ENCODE measurements at places on chromosomes 5 and 9.
A peak's percentile ranks its signal among the peaks of the same experiment; 100 is the strongest.

DNA sequence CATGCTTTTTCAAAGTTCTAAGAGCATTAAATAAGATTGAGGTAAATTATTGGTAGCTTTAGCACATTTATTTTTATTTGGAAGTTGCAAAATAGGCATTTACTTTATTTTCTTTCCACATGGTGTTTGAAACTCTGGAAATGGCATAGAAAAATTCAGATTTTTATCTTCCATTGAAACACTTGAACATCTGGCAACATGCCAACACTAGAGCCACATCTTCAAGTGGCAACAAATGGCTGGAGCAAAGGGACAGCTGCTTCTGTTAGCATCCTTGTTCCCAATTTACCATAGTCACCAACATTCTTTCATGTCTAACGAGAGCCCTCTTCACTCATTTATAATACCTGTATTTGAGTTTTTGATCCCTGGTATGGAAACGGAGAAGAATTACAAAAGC lies 539.9 kb downstream of the ZNF608 start:
- no peak for DNase-seq

DNA sequence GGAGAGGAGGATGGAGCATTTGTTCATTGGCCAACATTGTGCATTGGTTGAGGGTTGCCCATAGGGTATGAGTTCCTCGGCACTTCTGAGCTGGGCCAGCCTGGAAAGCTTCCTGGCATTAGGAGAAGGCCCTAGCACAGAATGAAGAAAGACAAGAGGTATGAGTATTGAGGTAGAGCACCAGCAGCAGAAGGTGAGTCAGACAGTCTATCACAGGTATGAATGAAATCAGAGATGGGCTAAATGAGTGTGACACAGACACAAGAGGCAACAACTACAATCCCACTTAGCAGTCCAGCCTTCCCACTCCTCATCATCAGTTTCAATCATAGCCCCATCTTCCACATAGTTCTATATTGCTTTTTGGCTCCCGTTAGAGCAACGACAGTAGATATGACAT lies 25.4 kb upstream of the TGFBR1 start:
- DNase-seq: no peak

DNA sequence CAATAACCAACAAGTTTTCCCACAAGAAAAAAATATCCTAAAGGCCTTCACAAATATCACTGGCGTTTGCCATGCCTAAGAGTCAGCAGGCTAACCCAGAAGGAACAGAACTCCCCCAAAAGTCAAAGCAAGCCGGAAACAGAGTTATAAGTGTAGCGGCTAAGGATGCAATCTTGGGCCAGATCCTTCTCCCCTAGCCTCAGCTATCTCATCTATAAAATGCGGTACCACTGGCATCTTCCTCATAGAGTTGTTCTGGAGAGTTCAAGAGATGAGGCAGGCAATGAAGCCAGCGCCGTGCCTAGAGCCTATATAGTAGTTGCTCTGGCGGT lies 632 bp downstream of the DPM2 start:
- no peak for DNase-seq

- no peak for DNase-seq
Observed at GRCh38 chr9:122055701-122056100, 37.4 kb downstream of the TTLL11 start.

DNA sequence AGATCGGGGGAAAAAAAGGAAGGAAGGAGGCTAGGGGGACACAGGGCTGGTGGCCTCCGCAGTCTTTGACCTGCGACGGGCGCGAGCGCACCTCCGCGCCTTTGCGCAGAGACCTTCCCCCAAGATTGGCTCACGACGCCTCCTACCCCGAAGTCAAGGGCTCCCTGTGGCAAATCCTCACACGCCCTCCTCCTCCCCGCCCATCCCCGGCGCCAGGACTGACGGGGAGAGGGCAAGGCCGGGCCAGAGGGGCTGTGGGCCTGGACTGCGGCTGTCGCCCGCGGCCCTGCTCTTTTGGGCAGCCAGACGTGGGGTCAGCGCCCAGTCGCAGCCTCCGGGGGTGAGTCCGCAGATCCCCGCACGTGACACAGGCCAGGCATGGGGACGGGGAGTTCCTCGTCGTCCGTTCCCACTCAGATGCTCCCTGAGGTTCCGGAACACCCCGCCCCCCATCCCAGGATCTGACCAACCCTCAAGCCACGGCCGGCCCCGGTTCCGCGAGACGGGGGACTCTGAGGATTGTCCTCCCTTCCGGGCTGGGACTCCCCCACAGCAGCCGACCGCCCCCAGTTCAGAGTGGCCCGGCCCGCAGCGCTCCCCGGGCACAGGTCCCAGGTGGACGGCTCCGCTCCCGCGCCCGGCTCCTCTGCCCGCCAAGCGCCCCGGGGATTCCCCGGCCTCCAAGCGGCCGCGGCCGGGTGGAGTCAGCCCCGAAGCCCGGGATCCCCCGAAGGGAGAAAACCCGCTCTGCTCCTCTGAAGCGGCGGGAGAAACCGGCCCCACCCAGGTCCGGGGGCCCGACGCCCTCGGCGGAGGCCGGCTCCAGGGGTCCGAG lies 543 bp upstream of the ANKRD33B start:
- no peak for DNase-seq

- DNase-seq: no peak
Observed at GRCh38 chr5:68217047-68217355, 1.4 kb downstream of the PIK3R1 start.

GRCh38 chr9:115517335-115518075 lies 399.5 kb upstream of the TNC start:
- DNase-seq: no peak

DNA sequence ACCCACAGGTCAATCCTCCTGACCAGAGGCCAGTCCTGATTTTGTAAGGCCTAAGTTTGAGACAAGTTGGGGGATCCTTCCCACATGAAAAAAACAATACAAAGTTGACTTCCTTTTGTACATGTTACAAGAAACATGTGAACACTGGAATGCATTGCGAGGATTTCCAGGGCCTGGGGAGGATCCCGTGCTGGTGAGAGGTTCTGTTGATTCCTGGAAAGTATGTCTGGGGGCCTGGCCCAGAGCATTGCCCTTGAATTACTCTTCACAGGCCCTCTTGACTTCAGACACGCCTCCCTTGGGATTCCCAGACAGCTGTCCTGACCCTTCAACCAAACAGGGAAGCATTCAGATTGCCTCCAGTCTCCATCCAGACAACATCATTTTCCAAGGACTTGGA lies 234.2 kb upstream of the IRX2 start:
- DNase-seq: no peak

DNA sequence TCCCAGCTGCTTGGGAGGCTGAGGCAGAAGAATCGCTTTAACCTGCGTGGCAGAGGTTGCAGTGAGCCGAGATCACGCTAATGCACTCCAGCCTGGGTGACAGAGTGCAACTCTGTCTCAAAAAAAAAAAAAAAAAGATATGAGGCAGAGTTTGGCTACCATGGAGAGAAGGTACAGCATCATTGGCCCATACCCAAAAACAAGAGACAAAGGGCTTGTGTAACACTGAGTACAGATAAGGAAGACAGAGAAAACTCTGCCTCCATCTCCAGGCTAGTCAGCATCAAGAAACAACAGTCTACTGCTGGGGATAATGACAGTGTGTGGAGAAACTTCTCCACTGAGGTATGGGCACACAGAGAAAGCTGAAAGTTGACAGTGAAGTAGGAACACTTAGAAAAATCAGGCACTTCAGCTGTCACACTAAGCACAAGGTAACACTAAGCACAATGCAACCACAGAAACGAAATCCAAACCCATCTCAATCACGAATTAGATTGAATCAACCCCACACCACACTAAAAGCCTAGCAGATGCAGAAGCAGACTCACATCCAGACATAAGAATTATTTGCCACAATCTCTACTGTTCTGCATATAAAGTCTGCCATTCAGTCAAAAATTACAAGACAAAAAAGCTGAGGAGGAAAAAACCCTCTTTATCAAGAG lies 10.5 kb downstream of the PJA2 start:
- DNase-seq: no peak

GRCh38 chr9:37923796-37924427 lies 20.0 kb upstream of the SLC25A51 start:
- no peak for DNase-seq

DNA sequence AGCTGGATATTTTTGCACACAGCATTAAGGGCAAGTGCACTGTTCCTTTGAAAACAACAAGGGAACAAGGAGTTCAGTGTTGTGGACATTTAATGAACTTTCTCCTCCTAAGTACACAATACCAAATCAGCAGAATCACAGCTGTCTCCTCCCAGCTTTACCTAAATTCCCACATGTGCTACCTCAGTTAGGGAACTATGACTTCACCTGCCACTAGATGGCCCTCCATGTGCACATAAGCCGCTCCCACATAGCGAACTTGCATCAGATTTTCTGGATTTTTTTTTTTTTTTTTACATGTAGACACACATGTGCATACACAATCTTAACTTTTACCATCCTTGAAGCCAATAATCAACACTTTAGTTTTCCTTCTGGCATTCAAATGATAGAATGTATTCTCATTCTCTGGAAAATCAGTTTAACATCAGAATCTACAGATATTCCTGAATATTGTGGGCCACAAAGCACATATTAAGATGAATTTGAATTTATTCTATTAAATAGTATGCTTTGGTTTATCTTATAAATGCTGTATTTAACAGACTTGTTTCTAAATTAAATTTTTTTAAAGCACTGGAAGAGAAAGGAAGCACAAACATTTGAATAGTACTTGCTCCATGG lies 123.6 kb downstream of the PALM2AKAP2 start:
- DNase-seq: peak; percentile 62

DNA sequence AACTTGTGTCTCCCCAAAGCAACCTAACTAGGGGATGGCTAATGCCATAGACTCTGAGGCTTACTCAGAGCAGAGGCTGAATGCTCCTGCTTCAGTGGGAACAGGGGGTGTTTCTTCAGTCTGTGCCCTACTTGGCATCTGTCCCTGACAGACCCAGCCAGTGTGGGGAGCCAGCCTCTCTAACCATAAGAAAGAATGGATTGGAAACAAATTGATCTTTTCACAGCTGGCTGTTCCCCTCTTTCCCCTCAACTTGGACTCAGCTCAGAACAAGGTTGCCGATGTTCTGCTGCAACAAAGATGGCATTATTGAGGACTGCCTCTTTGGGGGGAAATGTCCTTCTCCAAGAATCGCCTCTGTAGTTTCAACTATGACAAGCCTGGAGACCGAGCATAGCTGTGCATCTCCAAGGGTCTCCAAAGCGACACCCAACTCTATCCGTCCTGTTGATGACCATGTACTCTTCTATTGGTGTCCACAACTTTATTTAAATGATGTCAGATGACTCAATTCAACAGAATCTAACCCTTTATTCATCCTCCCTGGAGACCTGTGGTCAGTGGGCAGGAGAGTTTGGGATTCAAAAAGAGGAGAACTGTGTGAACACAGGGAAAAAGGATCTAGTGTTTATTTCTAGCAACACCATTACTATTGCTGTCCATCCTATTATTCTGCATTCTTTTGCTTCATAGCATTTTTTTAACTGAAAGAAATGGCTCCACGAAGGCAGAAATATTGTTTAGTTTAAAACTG lies 24.7 kb upstream of the TNC start:
- no peak for DNase-seq

- DNase-seq: no peak
Observed at GRCh38 chr5:5788793-5789192, 366.3 kb downstream of the ICE1 start.

GRCh38 chr9:93712896-93713295 lies 136.5 kb downstream of the PHF2 start:
- DNase-seq: no peak

- no peak for DNase-seq
Observed at GRCh38 chr9:125377584-125378250, 116.1 kb downstream of the GAPVD1 start.

DNA sequence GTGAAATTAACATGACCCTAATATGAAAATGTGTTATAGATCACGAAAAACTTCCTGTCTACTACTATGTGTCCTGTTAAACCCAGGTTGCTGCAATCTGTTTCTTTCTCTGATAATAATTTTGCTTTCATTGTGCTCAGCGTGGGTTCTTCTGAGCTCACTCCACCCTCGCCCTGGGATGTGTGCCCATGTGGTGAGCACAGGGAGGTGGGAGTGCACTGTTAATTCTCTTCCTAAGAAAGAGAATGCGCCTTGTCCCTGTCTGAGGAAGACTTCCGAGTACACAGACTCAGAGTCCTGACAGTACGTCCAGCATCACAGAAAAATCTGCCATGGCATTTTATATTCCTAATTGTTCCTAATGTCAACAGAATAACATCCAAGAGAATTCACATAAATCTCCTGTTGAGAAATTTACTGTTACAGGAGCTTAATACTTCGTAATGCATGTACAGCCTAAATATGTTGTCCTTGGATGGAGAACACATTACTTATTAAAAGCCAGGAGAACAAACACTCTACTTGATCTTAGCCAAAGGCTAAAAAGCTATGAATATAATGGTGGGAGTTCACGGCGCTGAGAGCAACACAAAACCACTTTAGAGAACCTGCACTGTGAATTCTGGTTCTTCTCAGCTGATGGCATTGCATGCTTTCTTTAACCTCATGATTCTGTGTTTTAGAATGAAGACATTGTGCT lies 102.6 kb downstream of the PDE4D start:
- DNase-seq: no peak

DNA sequence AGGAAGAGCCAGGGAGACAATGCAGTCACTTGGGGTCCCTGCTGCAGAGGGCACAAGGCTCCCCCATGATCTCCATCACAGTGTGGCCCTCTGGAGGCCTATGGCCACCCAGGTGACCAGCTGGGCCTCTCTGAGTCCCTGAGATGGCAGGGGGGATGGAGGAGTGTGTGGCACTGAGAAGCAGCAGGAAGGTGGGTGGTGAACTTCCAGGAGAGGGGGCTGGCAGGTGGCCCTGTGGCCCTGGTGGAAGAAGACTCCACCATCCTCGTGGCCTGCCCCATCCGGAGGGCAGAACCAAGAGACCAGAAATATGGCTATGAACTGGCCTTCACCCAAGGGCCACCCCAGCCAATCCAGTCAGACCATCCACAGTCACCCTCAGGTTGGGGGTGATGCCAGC lies 31.7 kb upstream of the AFAP1L1 start:
- no peak for DNase-seq

DNA sequence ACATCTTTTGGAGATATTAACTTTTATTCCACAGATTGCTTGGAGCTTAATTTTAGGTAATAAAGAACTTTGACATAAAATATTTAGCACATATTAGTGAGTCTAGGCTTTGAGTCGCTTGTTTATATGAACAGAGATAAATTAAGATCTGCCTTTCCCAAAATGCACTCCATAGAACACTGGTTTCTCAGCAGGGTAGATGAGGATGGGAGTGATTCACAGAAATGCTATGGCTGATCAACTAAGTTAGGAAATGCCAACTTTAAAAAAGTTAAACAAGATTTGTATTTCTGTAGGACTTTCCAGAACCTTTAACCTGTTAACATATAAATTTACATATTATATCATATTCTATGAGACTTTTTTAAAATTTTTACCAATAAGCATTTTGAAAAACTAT lies 65.2 kb downstream of the STARD4 start:
- DNase-seq: no peak
